ENCODE measurements at places on chromosomes 1 and 21.

- peak; percentile 18 for DNase-seq
Observed at GRCh38 chr1:184881941-184882913, 92.1 kb downstream of the NIBAN1 start.

DNA sequence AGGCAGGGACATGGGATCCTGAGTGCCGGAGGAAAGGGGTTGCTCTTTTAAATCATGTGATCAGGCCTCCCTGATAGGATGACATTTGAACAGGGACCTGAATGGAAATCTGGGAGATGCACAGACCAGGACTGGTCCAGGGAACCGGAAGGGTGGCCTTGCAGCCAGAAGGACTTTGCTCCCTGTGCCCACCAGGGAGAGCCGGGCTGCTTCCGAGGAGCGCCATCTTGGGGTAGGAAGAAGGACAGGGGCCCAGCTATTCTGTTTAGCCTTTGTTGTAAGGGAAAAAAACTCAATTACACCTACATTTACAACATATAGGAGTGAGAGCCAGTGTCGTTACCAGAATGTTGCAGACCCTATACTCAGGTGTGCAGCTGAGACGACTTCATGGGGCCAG, 5.5 kb downstream of the KLHDC7A start:
- no peak for DNase-seq

DNA sequence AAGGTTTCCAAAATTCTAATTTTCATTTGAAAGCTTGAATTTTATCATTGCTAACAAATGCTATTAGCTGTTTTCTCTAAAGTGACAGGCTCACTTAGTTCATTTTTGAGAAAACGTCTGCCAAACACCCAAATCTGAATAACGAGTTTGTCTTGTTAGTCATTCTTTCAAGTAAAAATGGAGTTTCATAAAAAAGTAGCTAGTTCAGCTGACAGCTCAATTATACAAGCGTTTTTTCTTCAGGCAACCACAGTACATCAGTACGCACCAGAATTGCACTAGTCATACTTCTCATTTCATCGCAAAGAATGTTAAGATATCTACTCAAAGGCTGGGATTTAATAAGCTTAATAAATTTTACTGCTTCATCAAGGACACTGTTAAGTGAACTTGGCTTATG, 72.3 kb upstream of the SLFNL1 start:
- DNase-seq, result no peak

DNA sequence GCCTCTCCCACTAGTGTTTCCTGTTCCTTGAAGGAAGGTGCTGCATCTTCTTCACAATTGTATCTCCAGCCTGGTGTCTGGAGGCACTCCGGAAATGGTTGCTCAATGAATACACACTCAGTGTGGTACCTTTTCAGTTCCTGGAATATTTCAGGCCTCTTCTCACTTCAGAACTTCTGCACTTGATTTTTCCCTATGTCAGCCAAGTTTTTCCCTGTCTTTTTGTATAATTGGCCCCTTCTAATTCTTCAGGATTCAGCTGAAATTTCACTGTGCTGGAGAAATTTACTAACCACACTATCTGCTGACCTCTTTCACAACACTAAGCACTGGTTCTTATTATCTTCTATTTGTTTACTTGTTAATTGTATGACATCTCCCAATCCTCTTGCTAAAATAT, 61.2 kb upstream of the MAP10 start:
- no peak for DNase-seq

DNA sequence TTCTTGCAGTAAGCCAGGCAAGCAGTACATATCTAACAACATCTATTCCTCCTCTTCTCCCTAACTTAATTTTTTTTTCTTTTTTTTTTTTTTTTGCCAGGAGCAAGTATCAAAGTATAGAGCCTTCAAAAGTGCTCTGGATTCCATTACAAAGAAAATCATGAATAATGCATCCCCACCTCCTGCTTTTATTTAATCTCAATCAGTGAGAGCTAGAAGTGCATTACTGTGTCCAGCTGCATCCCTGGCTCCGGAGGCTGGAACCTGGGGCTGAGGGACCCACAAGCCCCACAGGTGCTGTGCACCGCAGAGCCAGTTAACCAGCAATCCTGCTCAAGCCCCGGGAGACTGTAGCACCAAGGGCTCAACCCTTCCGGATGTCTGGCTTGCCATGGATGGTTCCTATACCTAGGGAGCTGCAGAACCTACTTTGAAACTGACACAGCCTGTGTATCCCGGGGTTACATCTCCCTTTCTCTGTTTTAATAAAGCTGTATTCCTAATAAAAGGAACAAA, 455.9 kb upstream of the RUNX1 start:
- DNase-seq, result no peak

- DNase-seq, result no peak
Observed at GRCh38 chr1:3018051-3018471, 3.2 kb upstream of the ACTRT2 start.

DNA sequence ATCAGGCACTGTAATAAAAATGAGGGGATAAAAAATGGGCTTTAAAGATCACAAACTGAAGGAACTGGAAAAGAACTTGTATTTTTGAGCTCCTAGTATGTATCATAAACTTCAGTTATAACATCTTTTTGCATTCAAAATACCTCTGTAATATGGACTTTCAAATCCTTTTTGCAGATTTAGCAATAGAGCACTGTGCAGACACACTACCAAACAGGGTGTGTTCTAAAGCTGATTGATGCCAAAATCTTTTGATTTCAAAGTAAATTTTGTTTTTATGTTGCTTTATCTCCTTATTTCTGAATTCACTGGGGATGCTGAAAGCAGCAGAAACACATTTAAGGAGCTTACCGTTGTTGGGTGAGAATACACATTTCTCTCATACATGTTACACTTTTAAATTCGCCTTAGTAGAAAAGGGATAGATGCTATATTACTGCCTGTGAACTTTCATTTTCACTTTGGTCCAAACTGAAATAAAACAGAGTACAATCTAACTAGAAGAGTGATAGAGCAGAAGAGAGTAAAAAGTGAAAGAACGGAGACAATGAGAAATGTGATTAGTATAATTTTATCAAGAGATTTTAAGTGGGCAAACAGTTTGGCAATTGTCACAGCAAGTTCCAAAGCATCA, 1126.6 kb downstream of the BRINP3 start:
- DNase-seq, result no peak

GRCh38 chr1:215584389-215584788, 17.3 kb downstream of the KCTD3 start:
- no peak for DNase-seq

DNA sequence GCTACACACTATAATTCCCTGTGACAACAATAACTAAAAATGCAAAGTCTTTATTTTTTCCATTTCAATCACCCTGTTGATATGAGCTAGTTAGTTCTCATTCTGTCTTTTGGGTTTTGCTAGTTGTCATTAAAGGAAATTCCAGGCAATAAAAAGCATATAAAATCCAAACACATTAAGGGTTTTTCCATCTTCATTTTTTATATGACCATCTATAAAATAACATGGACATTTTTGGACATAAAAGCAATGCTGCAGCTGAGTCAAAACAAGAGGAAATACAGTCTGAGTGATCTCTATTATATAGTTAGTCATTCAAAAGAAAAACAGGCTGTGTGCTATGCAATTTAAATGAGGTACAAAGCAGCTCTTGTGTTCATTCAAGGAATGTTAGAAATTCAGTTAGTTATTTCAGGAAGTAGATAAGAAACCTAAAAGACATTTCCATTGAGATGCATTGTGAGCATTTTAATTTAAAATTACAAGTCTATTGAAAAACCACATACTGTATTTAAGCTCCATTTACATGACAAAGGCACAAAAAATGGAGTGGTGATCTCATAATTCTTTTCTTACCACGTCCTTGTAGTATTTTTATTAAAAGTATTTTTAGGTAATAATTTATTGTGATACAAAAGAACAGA, 67.3 kb upstream of the BCL10 start:
- DNase-seq, result no peak

GRCh38 chr21:42861311-42861847, 18.0 kb downstream of the WDR4 start:
- no peak for DNase-seq

DNA sequence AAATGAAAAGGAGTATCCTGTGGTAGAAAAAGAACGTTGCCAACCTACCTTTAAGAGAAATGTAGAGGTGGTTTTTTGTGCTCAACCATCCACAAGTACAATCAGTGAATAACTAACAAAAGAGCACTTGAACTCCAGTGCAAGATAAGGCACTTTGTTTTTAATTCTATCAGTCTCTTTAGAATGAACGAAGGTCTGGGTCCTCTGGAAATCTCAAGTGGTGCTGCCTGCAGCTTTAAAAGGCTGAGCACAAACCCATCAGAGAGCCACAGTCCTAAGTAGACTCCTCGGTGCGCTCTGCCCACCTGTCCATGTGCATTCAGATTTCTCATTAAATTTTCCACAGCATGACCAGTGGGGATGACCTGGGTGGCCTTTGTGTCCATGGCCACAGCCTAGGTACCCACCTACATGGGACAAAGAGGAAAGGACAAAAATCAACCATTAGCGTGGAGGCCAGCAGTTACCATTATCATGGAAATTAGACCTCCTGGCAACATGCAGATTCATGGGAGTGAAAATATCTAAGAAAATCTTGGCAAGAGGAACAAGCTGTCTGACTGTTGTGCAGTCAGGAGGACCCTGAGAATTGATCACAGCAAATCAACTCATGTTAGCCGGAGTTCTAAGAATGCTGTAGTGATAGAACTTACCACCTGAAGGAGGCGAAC, 9.4 kb downstream of the TRIM45 start:
- no peak for DNase-seq

GRCh38 chr1:164165466-164165865, 393.5 kb upstream of the PBX1 start:
- DNase-seq, result no peak

DNA sequence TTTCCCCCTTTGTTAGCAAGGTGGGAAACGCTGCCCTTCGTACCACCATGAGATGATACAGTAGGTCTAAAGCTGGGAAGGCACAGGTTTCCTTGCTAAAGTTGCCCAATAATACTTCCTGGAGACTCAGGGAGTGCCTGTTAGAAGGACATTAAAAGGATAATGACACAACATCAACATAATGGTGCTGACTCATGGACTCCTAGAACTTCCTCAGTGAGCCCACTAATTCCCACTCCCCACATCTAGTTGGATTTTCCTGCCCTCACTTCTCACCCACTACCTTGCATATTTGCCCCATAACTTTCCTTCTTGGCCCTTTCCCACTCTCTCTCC, 17.5 kb downstream of the CFAP45 start:
- no peak for DNase-seq

GRCh38 chr1:200969726-200970561, 53.6 kb downstream of the KIF21B start:
- no peak for DNase-seq

GRCh38 chr1:59927213-59927612, 640 bp upstream of the CYP2J2 start:
- DNase-seq, result no peak

DNA sequence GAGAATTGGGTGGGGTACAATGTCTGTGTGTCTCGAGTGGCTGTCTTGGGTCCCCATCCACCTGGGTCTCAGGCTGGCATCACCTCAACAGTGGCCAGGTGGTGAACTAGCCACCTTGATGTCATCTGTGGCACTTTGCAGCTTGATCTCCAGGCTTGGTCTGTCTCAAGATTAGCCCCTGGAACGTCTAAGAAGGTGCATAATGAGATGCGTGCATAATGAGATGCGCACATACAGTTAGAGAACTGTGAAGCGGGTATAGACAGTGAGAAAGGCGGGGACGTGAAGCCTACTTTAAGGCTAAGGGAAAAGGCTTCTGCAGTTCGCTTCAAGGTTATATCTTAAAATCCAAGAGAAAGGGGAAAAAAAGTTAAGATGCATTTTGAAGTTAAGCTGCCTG, 98.7 kb downstream of the WDR4 start:
- no peak for DNase-seq

DNA sequence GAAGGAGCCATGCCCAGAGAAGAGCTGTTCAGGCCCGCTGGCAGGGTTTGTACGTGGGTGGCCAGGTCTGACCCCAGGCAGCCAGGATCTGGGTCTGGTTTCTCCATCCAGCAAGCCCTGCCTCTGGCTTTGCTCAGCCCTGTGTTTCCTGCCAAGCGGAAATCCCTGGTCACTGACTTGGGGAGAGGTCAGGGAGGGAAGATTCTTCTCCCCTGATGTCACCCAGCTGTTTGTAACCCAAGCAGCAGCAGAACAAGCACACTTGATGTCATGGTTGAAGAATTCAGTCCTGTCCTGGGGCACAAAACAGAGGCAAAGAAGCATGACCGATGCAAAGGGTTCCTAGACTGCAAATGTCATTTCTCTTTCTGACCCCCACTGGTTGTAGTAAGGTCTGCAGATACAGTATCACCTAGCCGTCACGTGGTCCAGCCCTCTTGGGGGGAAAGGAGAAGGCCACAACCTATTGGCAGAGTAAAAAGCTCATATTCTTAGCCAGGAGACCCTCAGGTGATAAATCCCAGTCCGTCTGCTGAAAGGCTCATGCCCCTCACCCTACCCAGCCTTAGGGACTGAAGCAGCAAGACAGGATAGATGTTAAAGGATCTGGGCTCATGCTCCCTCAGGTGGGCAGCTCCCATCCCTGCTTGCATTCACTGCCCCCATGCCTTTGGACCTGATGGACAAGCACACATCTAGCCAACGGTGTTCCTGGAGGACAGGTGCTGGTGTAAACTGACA, 120.9 kb downstream of the SYT2 start:
- DNase-seq, result no peak

DNA sequence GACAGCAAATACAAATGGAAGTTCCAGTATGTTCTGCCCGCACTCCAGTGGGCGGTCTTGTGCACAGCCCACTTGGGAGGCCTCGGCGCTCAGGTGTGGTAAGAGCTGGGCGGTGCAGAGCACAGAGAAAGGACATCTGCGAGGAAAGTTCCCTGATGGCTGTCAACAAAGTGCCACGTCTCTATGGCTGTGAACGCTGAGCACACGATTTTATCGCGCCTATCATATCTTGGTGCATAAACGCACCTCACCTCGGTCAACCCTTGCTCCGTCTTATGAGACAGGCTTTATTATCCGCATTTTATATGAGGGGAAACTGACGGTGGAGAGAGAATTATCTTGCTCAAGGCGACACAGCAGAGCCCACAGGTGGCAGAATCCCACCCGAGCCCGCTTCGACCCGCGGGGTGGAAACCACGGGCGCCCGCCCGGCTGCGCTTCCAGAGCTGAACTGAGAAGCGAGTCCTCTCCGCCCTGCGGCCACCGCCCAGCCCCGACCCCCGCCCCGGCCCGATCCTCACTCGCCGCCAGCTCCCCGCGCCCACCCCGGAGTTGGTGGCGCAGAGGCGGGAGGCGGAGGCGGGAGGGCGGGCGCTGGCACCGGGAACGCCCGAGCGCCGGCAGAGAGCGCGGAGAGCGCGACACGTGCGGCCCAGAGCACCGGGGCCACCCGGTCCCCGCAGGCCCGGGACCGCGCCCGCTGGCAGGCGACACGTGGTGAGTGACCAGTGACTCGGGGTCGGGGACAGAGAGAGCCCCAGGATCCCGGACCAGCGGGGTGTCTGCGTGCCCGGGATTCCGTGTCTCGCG, at the start of gene IL12RB2:
Gene IL12RB2, plus strand, starts transcription at position 623 of the 810 bp plus-strand sequence. CDS start 12,496 bp downstream, outside the sequence.
- DNase-seq, result peak; percentile 69
